ENCODE measurements at places on chromosomes 2 and 18.

- DNase-seq: no peak
Observed at GRCh38 chr18:38575023-38575422, 1009.4 kb upstream of the CELF4 start.

DNA sequence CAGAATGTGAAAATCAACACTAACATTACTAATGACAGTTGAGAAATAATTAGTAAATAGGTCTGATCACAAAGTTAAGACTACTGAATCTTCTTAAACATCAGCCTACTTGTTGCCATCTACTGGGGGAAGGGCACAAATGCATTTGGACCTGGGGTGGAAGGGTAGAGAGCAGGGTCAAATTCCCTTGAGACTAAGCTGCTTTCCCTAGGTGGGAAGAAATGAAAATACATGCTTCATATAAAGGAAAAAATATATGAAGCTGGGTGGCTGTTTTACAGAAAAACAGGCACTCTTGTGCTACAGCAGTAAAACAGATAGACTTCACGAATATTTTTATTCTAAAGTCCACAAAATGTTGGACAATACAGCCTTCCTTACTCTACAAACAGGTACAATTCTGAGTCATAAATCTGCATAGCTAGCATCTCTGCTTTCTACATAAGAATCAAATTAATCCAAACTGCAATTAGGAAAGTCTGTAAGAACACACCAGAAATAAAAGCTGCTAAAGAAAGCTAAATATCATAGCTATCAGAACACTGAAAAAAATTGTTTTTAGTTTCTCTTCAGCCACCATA lies 10.9 kb downstream of the TRIP12 start:
- DNase-seq: no peak

- DNase-seq: no peak
Observed at GRCh38 chr2:111967018-111967417, 68.6 kb downstream of the MERTK start.

DNA sequence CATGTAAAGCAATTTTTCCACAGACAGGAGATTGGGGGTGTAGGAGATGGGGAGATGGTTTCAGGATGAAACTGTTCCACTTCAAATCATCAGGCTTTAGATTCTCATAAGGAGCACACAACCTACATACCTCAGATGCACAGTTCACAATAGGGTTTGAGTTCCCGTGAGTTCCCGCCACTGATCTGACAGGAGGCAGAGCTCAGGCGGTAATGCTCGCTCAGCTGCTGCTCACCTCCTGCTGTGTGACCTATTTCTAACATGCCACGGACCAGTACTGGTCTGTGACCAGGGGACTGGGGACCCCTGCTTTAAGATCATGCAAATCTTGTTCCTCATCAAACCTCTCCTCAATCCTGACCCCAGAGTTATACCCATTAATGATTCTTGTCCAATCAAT lies 70.1 kb downstream of the RPE start:
- no peak for DNase-seq

DNA sequence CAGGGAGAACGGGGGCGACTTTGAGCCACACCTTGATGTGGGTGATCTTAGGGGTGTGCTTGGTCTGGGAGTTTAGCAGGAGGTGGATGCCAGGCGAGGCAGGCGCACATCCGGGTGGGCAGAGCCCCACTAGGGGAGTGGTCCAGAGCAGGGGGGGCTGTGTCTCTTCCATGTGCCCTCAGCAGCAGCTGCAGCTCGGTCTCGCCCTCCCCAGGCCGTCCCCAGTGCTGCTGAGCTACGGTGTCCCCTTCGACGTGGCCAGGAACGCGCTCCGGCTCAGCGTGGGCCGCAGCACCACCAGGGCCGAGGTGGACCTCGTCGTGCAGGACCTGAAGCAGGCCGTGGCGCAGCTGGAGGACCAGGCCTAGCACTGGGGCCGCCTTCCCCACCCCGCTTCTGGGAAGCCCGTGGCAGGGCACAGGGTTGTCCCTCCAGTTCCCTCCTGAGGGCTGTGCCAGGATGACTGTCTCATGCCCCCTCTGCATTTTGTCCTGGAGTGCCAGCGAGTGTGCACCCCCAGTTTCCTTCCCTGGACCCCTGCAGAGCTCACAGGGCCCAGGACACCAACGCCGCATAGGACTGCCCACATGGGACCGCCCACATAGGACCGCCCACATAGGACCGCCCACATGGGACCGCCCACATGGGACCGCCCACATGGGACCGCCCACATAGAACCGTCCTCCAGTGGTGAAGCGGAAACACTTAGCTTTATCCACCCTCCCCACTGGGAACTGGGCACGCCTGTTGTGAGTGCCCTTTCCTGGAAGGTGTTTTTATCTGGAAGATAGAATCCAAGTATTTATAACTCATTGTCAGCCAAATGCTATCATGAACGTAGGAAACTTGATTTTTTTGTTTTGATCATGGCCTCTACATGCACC lies 1.9 kb upstream of the ESPNL start:
- DNase-seq: peak; percentile 84

Data from HuH-7.5 (cell line).